CD4-positive, alpha-beta T cell treated with Interleukin-4 for 4 hours (primary cell): ENCODE measurements at places on chromosomes 12 and 14.

GRCh38 chr14:34522496-34522895 lies 17.0 kb downstream of the EAPP start:
- DNase-seq: no peak

DNA sequence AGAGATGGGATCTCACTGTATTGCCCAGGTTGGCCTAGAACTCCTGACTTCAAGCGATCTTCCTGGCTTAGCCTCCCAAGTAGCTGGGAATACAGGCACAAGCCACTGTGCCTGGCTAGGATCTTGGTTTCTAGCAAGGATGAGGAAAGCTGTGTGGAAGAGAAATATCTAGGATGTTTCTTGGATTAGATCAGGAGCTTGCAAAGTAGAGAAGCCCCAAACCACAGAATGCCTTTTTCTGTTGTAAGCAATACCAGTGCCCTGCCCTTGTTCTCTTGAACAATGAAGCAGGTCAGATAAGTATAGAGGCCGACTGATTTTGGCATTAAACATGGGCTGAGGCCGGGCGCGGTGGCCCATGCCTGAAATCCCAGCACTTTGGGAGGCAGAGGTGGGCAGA lies 44.3 kb upstream of the STRN3 start:
- no peak for DNase-seq

DNA sequence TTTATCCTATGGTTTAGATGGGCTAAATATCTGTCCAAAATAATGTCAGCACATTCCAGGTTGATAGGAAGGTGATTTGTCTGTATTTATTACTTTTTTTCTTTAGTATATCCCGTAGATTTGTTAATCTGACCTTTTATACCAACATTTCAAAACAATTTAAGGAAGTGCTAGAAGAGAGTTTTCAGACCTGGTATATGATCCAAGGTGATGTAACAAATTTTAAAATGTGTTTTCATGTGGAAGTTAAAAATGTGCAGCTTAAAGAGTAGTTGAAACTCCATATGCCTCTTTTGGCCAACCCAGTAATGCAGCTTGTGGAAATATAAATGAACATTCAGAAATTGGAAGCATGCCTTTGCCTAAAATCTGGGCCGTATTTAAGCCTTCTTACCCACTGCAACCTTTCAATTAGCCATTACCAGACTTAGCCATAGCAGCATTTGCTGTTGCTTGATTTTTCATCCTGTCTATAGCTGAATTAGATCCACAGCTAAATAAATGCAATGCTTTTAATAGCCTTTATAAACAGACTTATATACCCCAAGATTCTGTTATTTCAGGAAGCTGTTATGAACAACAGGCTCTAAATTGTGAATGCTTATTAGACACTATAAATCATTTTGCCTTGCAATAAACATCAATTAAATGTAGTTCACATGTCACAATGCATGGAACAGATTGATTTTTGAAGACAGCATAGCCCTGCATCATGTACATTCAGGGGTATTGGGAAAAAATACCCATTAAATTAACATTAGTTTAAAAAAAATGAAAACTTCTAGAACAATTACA lies 271.2 kb downstream of the PDZRN4 start:
- DNase-seq: no peak

- DNase-seq: no peak
Measured at GRCh38 chr12:8834230-8834629, 11.8 kb downstream of the A2ML1 start.

GRCh38 chr14:64692986-64693809 lies 11.0 kb upstream of the PLEKHG3 start:
- DNase-seq: no peak

GRCh38 chr14:103867523-103867953 lies 20.2 kb upstream of the PPP1R13B start:
- no peak for DNase-seq

GRCh38 chr12:131264635-131265034 lies 310.9 kb downstream of the ADGRD1 start:
- no peak for DNase-seq

GRCh38 chr12:34598851-34599529 lies 576.7 kb downstream of the ALG10 start:
- no peak for DNase-seq

- DNase-seq: no peak
Measured at GRCh38 chr14:88470542-88471440, 84.0 kb downstream of the PTPN21 start.

- DNase-seq: no peak
Measured at GRCh38 chr12:6373022-6373787, 2.2 kb downstream of the SCNN1A start.

GRCh38 chr14:48333221-48333920 lies 658.0 kb upstream of the MDGA2 start:
- DNase-seq: no peak

GRCh38 chr12:126286203-126286602 lies 1221.0 kb downstream of the AACS start:
- no peak for DNase-seq

- no peak for DNase-seq
Measured at GRCh38 chr12:99605-100004, 33.0 kb downstream of the IQSEC3 start.

DNA sequence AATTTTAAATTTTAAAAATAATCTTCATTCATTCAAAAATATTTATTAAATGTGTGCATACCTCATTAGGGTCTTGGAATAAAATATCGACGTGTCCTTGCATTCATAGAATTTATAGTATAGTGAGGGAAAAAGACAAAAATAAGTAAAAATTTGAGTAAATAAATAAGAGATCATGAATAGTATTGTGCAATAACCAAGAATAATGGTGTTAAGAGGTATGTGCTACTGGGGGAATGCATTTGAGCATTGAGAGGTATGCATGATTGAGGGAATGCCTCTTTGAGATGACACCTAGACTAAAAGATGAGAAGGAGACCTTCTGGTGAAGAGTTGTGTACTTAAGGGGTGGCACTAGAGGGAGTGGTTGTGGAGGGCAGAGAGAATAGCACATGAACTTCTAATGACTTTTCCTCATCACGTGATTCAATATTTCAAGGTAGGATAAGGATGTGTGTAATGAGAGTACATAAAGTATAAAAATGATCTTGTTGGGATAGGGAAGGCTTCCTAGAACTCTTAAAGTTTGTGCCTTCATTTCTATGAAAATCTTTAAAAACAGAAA lies 18.8 kb upstream of the CATSPERB start:
- DNase-seq: no peak
